SJSA1 (cell line): ENCODE measurements at places on chromosomes 7 and 10. TPM values are rescaled to one million over a fixed set of nuclear protein-coding genes. Genes with fewer than 3 reads are reported as not detected.

Gene HGF
- total RNA-seq = 0.08 TPM in 1 of 2 replicates, not detected in the other

Gene CTAGE4
- not detected in 2 replicates for total RNA-seq

Gene ESYT2
- 74.7 and 89.6 TPM in 2 replicates for total RNA-seq

- H3K4me3 ChIP-seq = no peak overlapping the region
- H3K36me3 ChIP-seq = no peaks in the 10 kb centered on the region
- no peaks in the 10 kb centered on the region for H3K27me3 ChIP-seq
- no peaks in the 10 kb centered on the region for H3K4me1 ChIP-seq
Observed at GRCh38 chr10:90066435-90066834, 365.0 kb downstream of the KIF20B start.

- H3K4me1 ChIP-seq = no peaks in the 10 kb centered on the region
- no peaks in the 10 kb centered on the region for H3K36me3 ChIP-seq
- H3K4me3 ChIP-seq = no peak overlapping the region
- no peak overlapping the region for H3K27ac ChIP-seq
- DNase-seq = no peak
Observed at GRCh38 chr7:150731916-150732315, 5.3 kb upstream of the GIMAP5 start.
